ENCODE measurements at places on chromosomes 5 and 9. TPM values are rescaled to one million over a fixed set of nuclear protein-coding genes. Genes with fewer than 3 reads are reported as not detected.

Gene TAF11L10
- total RNA-seq, result not detected

Gene NUTM2F
- not detected for total RNA-seq

Gene BRD3OS
- total RNA-seq, result 11.6 TPM

Gene CCL21
- total RNA-seq, result not detected

Gene TTC23L
- total RNA-seq, result 0.07 TPM

Gene MIGA2
- 26.9 TPM for total RNA-seq

Gene NRARP
- total RNA-seq, result 6.2 TPM

Gene GABRP
- total RNA-seq, result not detected

Gene SREK1
- 88.7 TPM for total RNA-seq

Gene PPP3R2
- not detected for total RNA-seq

Gene RABL6
- 86.8 TPM for total RNA-seq

Gene LCN12
- total RNA-seq, result not detected

Gene ZNF618
- total RNA-seq, result 2.1 TPM

Gene GLDC
- total RNA-seq, result 0.07 TPM

Gene BARHL1
- total RNA-seq, result not detected
